Right lobe of liver (tissue), 6 donors: ENCODE measurements at places on chromosomes 7 and 10. TPM values are rescaled to one million over a fixed set of nuclear protein-coding genes. Genes with fewer than 3 reads are reported as not detected.

TRIM50 gene
- not detected for total RNA-seq

PNLIPRP3 gene
- total RNA-seq = not detected

ACSL5 gene
- total RNA-seq = 35.1 TPM

SLC26A4 gene
- total RNA-seq = 0.31 TPM

NME8 gene
- total RNA-seq = 0.53 TPM

CHRM2 gene
- 0.51 TPM for total RNA-seq

ITGA8 gene
- total RNA-seq = 0.80 TPM

MYH16 gene
- total RNA-seq = not detected

EPHB6 gene
- 2.3 TPM for total RNA-seq
